ENCODE measurements at places on chromosomes 3 and 15.

DNA sequence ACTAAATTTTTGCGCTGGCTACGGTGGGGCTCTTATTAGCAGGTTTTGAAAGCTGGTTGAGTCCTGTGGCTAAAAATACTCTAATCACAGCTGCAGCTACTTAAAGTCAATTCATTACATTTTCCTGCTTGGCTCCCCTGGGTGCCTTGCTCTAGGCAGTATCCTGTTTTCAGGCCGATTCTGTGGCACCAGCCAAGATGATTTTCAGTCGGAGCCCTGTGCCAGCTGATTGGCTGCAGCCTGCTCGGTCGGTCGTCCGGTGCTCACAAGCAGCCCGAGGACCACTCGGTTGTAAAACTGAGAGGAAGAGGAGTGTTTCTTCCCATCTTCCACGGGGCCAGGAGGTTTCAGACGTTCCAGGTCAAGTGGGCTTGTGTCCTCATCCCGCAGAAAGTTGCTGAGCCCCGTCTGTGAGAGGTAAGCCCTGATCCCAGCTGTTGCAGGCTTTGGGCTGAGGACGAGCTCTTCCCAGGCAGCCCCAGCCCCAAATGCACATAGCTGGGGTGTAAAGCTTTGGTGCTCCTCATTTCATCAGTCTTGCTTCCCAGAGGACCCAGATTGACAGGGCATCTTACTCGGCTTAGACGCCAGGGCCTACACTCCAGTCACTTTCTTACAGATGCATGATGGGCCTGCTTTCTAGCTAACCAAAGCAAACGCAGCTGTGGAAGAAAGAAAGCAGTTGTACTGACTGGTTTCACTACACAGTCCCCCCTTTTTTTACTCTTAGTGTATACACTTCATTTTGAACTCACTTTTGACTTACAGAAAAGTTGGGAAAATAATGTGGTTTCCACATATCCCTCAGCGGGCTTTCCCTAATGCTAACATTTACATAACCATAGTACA is 15.9 kb downstream of the LYSMD4 start:
- no peak for DNase-seq

- DNase-seq = no peak
Observed at GRCh38 chr15:61374848-61375247, 145.7 kb upstream of the RORA start.

- no peak for DNase-seq
Observed at GRCh38 chr3:194354315-194354714, 3.2 kb upstream of the CPN2 start.

DNA sequence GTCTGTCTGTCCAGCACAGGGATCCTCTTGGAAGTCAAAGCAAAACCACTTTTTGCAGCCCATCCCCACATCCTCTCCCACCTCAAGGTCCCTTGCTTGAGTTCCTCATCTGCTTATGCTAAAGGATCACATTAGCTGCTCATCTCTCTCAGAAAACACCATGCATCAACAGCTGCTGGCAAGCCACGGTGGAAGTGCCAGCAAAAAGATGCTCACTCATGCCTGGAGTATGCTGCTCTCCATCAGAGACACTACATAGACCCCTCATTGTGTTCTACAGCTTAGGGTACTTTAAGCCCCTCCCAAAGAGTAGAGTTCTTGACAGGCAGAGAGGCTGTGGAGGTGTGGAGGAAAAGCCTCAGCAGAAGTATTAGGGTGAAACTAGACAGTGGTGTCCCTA is 94.6 kb upstream of the COL8A1 start:
- no peak for DNase-seq

- DNase-seq = no peak
Observed at GRCh38 chr3:150309557-150309956, 98.5 kb upstream of the TSC22D2 start.

DNA sequence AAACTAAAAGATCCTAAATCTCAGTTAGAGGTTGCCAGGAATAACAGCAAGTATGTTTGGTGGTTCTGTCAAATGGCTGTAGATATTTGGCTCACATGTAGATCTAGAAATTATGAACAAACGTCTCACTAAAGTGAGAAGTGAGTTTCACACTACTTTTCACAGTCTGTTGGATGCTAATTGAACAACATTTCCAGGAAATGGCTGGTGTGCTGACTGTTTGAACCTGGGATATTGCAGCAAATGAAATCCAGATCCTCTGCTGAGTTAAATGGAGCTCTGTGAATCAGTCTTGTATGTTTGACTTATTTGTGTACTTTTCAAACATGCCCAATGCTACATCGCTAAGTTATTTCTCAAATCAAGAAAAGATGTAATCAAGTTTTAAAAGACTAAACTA is 21.3 kb upstream of the RSL24D1 start:
- no peak for DNase-seq

DNA sequence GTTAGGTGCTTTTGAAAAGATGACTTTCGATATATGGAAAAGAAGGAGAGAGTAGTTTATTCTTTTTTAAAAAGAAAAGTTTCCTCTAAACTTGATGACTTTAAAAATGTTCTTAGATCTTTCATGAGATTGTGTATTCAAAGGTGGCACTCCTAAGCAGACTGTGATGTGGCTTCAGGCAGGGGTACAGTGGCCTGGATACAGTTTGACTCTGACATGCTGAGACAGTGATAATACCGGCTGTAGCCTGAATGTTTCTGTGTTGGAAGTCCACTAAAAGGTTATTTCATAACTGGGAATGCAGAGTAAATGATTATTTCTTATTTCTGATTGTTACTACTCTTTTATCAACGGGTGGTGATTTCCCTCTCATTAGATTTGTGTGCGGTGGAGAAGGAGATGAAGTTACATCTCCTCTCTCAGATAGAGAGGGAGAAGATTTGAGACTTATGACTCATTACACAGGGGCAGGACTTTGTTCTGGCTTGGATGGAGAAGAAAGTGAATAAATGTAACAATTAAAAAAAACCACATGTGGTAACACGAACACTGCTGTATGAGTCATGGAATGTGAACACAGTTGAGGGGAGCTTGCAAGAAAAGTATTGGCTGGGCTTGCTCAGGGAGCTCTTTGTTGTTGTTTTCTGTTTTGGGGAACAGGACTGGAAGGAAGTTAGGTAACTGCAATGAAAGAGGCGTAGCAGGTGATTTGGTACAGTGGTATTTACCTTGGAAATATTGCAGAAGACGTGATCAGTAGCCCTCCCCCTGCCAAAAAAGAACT is 21.6 kb downstream of the SPTSSB start:
- DNase-seq = no peak

GRCh38 chr3:141012571-141012970 is 38.6 kb upstream of the SPSB4 start:
- DNase-seq = no peak

DNA sequence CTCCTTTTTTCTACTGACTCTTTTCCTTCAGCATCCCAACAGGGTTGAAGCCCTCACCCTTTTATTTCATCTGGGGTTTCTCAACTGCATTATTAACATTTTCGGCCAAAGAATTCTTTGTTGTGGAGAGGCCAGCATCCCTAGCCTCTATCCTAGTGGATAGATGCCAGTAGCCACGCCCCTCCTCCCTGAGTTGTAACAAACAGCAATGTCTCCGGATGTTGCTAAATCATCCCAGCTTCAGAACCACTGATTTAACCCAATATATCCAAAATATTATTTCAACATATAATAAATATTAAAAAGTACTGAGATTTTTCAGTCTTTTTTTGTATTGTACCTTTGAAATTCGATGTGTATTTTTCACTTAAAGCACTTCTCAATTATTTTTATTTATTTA is 2.0 kb upstream of the RNF111 start:
- no peak for DNase-seq

- DNase-seq = no peak
Observed at GRCh38 chr3:80259736-80260135, 491.9 kb upstream of the ROBO1 start.

GRCh38 chr3:51621091-51621892 is 49.8 kb upstream of the TEX264 start:
- no peak for DNase-seq

- no peak for DNase-seq
Observed at GRCh38 chr3:46883054-46883829, 5.7 kb downstream of the PTH1R start.

DNA sequence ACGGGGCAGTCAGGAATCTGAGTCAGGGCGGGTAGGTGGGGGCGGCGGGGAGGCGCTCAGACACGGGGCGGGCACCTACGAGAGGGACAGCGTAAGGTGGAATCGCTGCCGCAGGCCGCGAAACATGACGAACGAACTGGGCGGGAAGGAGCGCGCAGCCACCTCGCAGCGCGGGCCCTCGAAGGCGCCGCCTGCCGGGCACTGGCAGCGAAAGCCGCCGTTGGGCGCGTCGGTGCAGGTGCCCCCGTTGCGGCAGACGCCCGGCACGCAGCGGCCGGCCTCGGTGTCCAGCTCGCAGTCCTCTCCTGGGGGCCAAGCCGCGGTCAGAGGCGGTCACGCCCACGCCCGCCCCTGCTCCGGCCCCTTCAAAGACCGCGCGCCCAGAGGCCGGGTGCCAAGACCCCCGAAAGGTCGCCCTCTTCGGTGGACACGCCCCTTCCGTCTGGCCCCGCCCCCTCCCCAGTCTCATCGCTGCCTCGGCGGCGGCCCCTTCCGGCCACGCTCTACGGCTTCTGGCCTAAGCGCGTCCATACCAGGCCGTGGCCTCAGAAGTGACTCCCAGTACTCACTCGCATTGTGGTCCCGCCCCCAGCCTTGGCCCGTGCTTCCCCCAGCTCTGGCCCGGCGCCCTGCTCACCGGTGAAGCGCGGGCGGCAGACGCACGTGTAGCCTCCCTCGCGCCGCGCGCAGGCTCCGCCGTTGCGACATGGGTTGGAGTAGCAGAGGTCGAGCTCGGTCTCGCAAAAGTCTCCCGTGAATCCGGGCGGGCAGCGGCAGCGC is 6.4 kb downstream of the CELSR3 start:
- DNase-seq = no peak

DNA sequence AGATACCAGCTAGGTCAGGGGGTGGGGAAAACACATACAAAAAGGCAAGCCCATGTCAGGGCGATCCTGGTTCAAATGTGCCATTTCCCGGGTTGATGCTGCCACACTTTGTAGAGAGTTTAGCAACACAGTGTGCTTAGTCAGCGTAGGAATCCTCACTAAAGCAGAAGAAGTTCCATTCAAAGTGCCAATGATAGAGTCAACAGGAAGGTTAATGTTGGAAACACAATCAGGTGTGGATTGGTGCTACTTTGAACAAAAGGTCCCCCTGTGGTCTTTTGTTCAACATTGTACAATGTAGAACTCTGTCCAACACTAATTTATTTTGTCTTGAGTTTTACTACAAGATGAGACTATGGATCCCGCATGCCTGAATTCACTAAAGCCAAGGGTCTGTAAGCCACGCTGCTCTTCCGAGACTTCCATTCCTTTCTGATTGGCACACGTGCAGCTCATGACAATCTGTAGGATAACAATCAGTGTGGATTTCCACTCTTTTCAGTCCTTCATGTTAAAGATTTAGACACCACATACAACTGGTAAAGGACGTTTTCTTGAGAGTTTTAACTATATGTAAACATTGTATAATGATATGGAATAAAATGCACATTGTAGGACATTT is 28.9 kb downstream of the TPM1 start:
- DNase-seq = no peak

DNA sequence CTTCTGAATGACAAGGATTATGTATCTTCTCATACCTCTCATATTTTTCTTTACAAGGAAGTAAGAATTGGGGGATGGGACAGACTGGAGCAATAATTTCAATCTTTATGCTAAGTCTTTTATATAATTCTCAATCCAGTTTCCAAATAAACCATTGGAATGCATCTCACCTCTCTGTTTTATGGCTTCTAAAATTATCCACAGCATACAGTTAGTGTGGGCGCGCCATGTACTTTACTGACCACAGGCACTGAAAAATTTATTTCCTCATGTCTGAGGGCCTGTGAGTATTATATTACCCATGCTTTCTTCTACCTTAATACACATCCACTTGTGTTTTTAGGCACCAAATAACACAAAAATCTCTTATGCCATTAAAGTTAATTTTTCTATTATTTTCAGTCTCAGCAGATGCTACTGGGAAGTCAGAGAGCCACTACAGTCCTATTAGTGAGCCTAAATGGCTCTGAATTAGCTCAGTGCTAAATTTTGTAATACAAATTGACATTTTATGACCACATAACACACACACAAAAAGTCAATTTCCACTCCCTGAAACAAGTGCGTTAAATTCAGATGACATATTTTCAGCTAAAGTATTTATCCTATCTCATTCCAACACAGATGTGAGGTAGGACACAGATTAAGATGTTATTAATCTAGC is 39.3 kb downstream of the SLITRK3 start:
- no peak for DNase-seq

DNA sequence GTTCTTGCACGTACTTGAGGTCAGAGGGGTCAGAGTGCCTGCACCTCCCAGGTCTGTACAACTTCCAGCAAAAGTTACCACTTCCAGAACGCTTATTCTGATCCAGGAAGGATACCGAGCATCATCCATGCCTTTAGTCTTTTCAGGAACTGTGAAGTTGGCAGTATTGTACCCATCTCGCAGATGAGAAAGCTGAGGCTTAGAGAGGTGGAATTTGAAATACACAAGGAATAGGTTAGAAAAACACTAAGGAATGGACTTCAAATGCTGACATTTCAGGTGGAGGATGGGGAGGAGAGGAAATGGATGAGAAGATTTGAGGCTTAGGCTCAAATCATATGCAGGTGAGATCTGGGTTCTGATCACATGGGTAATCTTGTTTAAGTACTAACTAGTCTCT is 11.2 kb downstream of the ESYT3 start:
- DNase-seq = no peak

DNA sequence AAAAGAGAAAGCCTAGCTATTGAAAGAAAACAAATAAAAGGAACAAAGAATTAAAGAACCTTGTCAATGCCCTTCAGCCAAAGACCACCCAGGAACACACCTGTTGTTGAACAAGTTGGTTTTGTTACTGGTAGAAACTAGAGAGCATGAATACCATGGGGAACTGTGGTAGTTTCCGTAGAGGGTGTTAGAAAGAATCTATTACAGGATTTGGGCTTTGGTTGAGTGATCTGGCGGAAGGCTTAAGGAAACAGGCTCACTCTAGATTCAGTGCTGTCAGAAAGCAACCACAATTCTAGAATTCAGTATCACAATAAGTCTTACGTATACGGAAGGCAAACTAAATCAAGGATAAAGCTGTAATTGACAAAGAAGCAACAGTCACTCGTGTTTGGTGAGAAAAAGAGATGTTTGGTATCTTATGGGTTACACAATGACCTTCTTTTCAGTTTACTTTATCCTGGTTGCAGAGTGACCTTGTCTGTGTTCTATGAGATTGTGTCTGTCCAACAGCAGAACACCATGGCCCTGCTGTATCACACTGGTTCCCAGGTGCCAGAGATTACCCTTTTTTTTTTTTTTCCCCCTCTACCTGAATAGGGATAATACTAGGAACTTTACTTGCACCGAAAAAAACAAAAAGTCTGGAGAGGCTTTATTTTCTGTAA is 265.9 kb downstream of the SHQ1 start:
- DNase-seq = no peak

DNA sequence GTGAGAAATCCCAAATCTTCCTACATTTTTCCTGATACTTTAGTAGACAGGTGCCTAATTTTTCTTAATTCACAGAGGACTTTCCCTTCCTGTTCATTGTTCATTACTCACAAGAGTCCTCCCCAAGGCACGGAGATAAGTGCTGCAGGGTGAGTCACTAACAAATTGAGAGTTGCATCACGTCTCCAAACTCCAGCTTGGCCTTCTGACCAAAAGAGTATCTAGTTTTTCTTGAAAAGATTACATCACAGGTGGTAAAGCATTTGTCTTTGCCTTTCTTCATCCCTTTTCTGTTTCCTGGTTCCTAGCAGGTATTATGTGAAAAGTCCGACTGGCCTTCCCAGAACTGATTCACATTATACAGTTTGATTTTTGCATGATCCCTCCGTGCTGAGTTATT is 24.9 kb upstream of the RASGRP1 start:
- DNase-seq = no peak

- DNase-seq = no peak
Observed at GRCh38 chr3:186149319-186149960, 40.6 kb upstream of the ETV5 start.

All from vagina (tissue), 2 donors.